ENCODE measurements at places on chromosomes 4 and X. TPM values are rescaled to one million over a fixed set of nuclear protein-coding genes. Genes with fewer than 3 reads are reported as not detected.

- DNase-seq: no peak
These were observed 764.6 kb upstream of the FTHL17 start for GRCh38 chrX:31836479-31836878.

GRCh38 chrX:56792270-56793111 is 63.4 kb downstream of the NBDY start:
- DNase-seq: no peak

GRCh38 chr4:38618505-38618904 is 45.5 kb upstream of the KLF3 start:
- DNase-seq: no peak

DNA sequence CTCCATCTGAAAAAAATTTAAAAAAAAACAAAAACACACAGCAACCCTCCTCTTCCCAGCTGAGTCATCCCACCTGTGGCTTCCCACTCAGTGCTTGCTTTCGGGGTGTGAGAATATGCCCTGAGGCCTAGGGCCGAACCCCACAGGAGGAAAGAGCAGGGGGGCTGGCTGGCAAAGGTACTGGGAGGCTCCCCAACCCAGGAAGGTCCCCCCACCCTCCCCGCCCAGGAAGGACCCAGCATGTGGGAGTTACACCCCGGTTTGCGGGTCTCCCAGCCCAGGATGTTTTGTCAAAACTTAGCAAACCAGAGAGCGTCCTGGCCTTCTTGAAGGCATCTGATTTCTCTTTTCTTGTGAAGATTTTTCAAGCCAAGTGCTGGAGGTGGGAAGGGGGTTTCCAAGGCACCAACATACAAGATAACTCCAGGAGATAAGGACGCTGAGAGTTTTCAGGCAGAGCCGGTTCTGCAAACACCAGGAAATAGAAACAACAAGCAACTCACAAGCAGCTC is 25.7 kb upstream of the CSF2RA start:
- DNase-seq: peak; percentile 40

- DNase-seq: no peak
These were observed 337.7 kb upstream of the FAM241A start for GRCh38 chr4:111807576-111807975.

- peak; percentile 11 for DNase-seq
These were observed 73.4 kb upstream of the TTC29 start for GRCh38 chr4:147019091-147019490.

DNA sequence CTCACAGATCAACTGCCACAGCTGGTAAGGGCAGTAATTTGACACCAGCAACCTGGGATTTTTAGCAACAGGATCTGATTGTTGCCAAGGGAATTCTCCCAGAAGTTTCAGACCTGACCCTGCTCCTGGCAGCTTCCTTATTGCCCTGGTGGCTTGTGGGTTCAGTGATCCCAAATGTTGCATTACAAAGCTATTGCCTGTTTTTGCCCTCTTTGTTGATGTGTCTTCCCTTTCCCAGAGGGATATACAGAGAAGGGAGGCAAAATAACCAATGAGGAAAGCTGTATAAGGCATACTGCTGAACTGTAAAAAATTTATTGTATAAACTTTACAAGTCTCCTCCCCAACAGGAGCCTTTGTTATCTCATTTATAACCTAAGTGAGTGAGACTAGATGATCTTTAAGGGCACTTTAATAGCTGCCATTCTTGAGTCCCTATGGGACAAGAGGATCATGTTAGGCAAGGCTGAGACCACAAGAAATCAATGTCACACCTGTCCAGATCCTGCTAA is 22.2 kb downstream of the VSIG4 start:
- no peak for DNase-seq

- DNase-seq: peak; percentile 96
These were observed 21.2 kb upstream of the SLC25A31 start for GRCh38 chr4:127708985-127709384.

GRCh38 chrX:16454926-16455325 is 195.0 kb upstream of the S100G start:
- DNase-seq: no peak

GRCh38 chr4:56313132-56313531 is 74.2 kb downstream of the AASDH start:
- DNase-seq: no peak

GRCh38 chr4:156642161-156642560 is 329.4 kb downstream of the PDGFC start:
- DNase-seq: no peak

- DNase-seq: no peak
These were observed 13.6 kb upstream of the CXCL2 start for GRCh38 chr4:74112399-74113105.

DNA sequence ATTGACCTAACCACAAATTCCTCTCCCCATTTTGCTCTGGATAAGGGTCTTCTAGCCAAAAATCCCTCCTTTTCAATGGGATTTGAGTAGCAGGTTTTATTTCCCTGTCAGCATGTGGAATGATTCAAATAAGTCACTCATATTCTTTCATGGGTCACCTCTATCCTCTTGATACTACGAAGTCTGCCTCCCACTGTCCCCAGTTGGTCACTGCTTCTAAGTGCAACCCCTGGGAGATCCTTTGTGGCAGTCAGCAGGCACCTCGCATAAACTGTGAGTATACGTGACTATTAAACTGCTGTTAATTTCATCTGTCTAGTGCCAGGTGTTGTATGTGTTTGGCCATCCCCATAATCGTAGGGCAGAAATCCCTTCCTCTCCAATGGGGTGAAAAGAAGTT is 1667.9 kb upstream of the PCDH7 start:
- DNase-seq: no peak

DNA sequence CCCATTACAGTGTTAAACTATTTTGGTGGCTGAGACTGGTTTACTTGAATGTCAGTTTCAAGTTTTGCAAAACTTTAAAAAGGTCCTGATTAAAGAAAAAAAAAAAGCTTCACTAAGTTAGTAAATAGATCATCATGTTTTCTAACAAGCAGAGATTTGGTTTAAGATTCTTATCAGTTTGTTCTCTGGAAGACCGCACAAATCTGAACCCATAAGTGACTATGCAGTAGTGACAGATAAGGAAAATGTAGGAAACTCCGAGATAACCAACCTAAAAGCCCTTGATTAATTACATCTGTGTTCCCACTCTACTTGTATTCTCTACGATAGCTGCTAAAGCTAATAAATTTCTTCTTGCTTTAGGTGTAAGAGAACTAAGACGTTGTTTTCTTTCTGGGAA is 1799.8 kb upstream of the ADGRL3 start:
- no peak for DNase-seq

GRCh38 chr4:56856656-56857055 is 35.2 kb upstream of the SPINK2 start:
- DNase-seq: no peak

GRCh38 chr4:145719752-145720624 is 40.0 kb downstream of the C4orf51 start:
- DNase-seq: no peak

DNA sequence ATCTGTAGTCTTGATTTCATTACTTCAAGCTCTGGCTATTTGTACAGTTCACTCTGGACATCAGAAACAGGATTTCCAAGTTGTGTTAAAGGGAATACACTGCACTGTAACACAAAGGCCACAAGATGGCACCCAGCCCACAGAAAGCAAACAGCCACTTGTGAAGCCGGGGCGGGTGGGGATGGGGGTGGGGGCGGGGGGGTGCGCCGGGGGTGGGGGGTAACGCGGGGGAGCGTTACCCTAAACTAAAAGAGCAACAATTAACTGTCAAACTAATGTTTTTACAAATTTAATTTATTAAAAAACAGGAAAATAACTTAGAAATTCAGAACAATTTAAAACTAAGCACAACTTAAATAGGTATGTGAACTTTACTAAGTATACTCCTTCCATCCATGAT is 27.3 kb downstream of the PRDX4 start:
- DNase-seq: no peak

Gene SLITRK4
- not detected for polyA plus RNA-seq

Gene TRIM75
- not detected for polyA plus RNA-seq

Gene CCKAR
- polyA plus RNA-seq: not detected

Gene MAGEE1
- 1.9 TPM for polyA plus RNA-seq

Gene FOXO4
- 1.9 TPM for polyA plus RNA-seq

Data from foreskin keratinocyte (primary cell).